Lower lobe of right lung (tissue), 2 donors: ENCODE measurements at places on chromosomes 3 and 15. TPM values are rescaled to one million over a fixed set of nuclear protein-coding genes. Genes with fewer than 3 reads are reported as not detected.

GRCh38 chr3:43171748-43172147 lies 65.9 kb upstream of the POMGNT2 start:
- no peak for DNase-seq

The MED12L gene
- 0.44 TPM for total RNA-seq

The ZBTB47 gene
- total RNA-seq, result 20.0 TPM

DNA sequence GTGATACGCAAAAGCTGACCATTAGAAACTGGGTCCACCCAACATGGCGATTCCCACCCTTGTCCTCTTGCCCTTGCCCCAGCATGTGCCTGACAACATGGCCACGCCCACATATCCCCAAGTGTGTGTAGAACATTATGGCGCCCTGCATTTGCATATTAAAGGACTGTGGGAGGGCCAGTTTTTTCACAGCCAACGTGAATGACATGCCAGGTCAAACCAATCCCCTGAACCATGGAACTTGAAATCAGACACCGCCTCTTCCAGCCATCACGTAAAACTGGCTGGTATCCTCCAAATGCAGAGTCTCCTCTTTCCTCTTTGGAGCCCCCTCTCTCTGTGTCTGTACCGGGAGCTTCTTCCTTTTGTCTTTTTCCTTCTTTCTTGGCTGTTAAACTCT lies 156.7 kb upstream of the EPHA6 start:
- DNase-seq, result no peak

- DNase-seq, result no peak
Measured at GRCh38 chr3:43400781-43401730, 114.7 kb downstream of the SNRK start.
